Ascending aorta (tissue), 2 donors: ENCODE measurements at places on chromosomes 2 and 18. TPM values are rescaled to one million over a fixed set of nuclear protein-coding genes. Genes with fewer than 3 reads are reported as not detected.

GRCh38 chr2:111633643-111634042, 250.3 kb downstream of the ANAPC1 start:
- no peak for DNase-seq

- DNase-seq: no peak
These were observed 57.8 kb upstream of the OTOS start for GRCh38 chr2:240198226-240198625.

- no peak for DNase-seq
These were observed 625.5 kb downstream of the ARHGAP15 start for GRCh38 chr2:143754742-143755141.

DNA sequence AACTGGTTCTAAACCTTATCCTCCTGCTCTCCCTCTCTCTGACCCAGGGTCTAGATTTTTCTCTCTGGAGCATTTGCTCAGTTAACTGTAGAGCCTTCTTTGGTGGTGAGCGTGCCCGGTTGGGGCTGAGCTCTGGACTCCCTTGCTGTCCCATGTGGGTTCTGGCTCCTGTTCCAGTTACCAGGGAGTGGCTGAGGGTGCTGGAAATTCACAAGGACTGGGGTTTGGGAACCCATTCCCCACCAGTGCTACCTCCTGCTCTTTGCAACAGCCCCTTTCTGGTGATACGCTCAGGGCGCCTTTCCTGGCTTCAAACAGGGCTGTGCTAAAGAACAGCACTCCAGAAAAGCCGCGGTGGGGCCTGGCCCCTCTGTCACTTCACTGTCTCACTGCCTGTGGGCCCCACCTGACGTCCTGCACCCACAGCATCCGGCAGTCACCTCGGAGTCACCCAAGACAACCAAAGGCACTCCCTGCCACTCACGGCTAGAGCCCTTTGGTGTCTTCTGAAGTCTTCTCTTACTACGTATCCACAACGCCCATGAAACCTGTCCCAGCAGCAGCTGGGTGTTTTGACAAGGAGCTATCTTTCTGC, 41.3 kb downstream of the CAPN13 start:
- no peak for DNase-seq

DNA sequence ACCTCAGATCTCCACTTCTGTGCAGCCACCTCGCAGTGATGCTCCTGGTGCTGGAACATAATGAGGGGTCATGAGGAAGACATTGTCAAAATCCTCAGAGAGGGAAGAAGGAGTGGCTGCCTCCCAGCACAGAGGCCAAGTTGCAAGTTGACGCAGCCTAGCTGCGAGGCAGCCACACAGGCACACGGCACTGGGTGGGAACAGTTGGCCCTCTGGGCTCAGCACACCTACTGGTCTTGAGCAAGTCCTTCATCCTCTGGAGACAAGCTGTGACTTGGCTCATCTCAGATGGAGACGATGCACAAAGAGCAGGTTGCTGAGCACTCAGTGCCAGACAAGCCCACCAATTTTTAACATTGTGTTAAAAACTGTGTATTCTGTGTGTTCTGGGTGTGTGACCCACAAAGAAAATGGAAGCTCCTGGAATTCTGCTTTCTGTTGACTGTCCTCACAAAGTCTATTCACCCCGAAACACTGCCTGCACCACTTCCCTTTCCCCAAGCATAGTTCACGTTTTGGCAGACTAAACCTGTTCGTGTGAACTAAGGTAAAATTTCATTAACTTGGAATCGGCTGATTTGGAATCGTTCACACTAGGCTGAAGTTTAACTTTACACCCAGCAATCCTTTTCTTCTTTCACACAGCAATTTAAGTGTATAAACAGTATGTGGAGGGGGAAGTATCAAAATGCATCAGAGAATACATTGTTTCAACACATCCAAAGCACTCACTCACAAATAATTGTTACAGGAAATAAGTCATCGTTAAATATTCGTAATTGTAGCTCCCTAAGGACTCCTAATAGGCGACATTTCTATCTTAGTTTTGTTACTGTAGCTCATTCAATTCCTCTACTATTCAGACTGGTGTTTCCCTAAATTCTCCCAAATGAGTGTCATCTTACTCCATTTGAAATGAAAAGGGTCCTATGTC, 266.6 kb upstream of the ID2 start:
- peak; percentile 50 for DNase-seq

Gene ACMSD
- total RNA-seq: not detected

DNA sequence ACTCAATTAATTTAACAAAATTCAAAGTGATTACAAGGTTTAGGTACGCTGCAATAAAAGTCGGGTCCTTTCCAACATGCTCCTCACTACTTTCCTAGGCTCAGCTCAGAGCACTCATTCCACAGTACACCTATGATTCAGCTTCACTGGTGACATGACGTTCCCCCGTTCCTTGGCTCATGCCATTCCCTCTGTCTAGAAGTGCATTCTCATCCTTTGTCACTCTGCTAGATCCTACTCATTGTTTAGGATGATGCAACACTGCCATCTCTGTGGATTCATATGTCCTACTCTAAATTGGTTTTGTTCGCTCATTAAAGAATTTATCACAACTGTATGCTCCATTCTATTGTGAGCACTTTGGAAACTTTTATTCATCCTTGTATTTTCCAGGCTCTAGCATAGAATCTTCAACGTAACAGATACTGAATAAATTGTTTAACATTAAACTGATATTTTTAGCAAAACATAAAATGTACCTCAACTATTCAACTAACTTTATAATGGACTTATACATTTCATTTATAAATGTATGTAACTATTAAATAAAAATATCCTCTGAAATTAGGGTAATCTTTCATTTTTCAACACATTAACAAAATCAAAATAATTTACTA, 78.6 kb downstream of the FAM228A start:
- no peak for DNase-seq

Gene FBXO36
- 1.6 TPM for total RNA-seq

Gene PRKAG3
- total RNA-seq: not detected

- no peak for DNase-seq
These were observed 57.6 kb downstream of the LAMA3 start for GRCh38 chr18:23746851-23747250.

DNA sequence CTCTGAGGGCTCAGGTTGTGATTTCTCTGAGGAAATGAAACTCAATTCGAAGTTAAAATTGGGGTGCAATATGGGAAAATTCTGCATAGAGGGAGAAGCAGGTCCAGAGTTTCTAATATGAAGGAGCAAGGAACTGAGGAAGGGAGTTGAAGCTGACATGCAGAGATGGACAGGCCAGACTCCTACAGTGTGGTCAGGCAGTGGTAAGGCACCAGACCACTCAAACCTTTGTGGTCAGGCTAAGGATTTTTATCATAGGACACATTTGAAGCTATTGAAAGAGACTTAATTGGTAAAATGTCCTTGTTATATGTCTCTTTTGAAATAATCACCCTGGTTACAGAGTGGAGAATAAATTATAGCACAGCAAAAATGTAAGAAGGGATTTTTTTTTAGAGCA, 1074.8 kb upstream of the CDH2 start:
- DNase-seq: no peak

DNA sequence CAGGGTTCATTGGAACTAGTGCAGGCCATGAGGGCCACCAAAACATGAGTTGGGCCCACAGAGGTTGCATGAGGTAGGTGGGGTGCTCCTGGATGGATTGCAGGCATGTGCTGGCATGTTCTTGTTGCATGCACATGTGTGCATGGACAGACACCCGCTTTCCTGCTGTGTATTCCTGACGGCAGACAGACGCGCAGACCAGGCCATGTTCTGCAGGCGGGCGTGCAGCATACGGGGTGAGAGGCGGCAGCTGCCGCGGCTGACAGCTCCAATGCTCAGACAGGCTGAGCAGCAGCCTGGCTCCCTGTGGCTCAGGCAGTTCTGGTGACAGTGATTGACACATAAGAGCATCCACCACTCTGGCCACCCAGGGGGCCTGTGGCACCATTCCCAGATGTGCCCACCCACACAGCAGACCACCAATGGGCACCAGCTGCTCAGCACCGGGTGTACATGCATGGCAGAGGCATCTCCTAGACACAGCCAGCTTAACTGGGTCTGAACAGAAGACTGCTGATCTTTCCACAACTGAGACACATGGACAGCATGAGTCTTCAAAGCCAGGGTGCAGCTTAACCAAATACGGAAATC, 21.2 kb downstream of the HS1BP3 start:
- no peak for DNase-seq

Gene FKBP1B
- total RNA-seq: not detected

Gene MYO7B
- 1.3 TPM for total RNA-seq

GRCh38 chr2:20213651-20214565, 11.0 kb downstream of the SDC1 start:
- no peak for DNase-seq

DNA sequence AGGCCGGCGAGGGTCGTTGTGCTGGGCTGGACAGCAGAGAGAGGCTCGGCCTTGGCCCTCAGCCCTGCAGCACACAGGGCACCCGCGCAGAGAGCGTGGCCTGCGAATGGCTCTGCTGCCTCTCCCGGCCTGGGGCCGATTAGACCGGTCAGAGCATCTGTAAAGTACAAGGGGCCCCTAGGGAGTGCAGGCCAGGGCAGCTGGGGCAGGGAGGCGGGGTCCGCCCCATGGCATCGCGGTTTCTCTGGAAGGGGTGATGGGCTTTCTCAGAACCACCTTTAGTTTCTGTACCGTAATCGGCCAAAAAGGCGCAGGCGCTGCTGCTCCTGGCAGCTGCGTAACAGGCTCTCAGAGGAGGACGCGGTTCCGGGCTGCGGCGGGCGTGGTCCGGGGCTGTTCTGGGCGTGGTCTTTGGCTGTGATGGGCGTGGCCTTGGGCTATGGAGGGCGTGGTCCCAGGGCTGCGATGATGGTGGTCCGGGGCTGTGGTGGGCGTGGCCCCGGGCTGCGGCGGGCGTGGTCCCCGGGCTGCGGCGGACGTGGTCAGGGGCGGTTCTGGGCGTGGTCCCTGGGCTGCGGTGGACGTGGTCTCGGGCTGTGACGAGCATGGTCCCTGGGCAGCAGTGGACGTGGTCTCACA, 1.5 kb upstream of the GPR148 start:
- DNase-seq: peak; percentile 46

GRCh38 chr2:134039912-134040581, 213.8 kb upstream of the MGAT5 start:
- DNase-seq: no peak

Gene ABCG8
- total RNA-seq: not detected

- DNase-seq: no peak
These were observed 22.9 kb downstream of the COLEC12 start for GRCh38 chr18:477565-477964.

- DNase-seq: no peak
These were observed 142.1 kb downstream of the PTH2R start for GRCh38 chr2:208548700-208549099.

DNA sequence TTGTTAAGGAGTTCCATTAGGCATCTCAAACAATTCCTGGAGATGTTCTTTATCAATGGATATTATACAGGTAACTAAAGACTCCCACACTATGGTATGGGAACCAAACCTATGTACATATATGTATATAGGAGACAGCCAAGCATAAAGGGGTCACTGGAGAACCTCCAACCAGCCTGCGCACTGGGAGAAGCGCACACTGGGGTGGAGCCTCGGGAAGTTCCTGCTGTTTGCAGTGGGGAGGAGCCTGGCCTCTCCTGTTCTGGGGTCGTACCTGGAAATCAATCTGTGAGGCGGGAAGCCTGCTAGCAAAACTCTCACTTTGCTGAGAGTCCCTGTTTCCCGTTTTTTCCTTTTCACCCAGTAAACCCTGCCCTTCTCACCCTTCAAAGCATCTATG, 83.1 kb upstream of the CREB1 start:
- no peak for DNase-seq

Gene CPLX4
- not detected for total RNA-seq

- DNase-seq: no peak
These were observed 28.4 kb downstream of the ODC1 start for GRCh38 chr2:10419553-10420257.

GRCh38 chr18:70234667-70235459, 29.4 kb upstream of the RTTN start:
- no peak for DNase-seq

Gene CHRND
- not detected for total RNA-seq

- DNase-seq: no peak
These were observed 111.2 kb upstream of the SETBP1 start for GRCh38 chr18:44569391-44570055.

GRCh38 chr2:241773511-241774418, 2.9 kb upstream of the GAL3ST2 start:
- DNase-seq: no peak

Gene IMP4
- 97.9 TPM for total RNA-seq

- DNase-seq: no peak
These were observed 308.6 kb downstream of the PIEZO2 start for GRCh38 chr18:10840743-10841142.

Gene TCF7L1
- total RNA-seq: 10.3 TPM

DNA sequence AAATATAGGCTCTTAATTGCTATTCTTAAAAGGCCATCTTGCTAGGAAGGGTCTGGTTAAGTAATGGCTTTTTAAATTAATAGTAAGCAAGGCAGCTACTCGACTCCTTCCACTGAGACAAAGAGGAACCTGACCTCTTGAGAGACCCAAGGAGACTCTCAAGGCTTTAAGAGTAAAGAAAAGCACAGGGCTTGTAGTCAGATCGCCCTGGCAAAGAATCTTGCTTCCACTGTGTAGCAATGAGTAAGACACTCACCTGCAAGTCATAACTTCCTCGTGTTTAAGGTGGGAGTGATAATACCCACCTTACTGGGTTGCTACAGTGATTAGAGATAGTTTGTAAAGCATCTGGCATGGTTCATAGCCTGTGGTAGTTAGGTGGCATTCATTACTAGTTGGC, 274.5 kb downstream of the TSN start:
- DNase-seq: no peak

Gene VSNL1
- not detected for total RNA-seq

Gene HOXD11
- not detected for total RNA-seq

GRCh38 chr2:20689428-20690264, 22.7 kb downstream of the GDF7 start:
- DNase-seq: no peak

DNA sequence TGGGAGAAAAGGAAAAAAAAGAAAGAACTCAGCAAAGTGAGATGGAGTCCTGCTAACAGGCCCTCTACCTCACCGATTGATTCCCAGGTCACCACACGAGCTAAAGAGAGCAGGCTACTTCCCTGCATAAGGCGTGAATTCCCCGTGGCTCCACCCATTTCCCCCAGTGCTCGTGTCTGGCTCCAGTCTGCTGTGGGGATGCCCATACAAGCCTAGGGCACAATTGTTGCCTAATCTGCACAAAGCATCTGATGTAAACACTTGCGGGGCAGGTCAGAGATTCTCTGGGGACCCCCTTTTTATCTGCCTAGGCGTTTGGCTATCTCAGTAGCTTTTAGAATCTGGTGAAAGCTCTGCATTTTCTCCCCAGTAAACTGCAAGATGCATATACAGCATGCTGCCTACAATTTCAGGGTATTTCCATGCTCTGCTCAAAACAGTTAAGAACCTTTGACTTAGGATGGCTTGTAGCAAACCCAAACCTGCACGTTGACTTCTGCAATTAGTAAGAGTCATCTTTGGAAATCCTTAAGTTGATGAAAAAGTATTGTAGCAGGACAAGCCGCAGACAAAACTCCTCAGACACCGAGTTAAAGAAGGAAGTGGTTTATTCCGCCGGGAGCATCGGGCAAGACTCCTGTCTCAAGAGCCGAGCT, 34.8 kb downstream of the MYO3B start:
- DNase-seq: no peak
